ENCODE measurements at places on chromosomes 13 and 19. TPM values are rescaled to one million over a fixed set of nuclear protein-coding genes. Genes with fewer than 3 reads are reported as not detected.

- peak; percentile 67 for DNase-seq
- no peaks in the 10 kb centered on the region for H3K27me3 ChIP-seq
- no peaks in the 10 kb centered on the region for H3K36me3 ChIP-seq
- peak within 1 kb of the TSS; percentile 63 for H3K4me3 ChIP-seq
- H3K4me1 ChIP-seq = no peaks in the 10 kb centered on the region
- peak within 1 kb of the TSS; percentile 79 for H3K27ac ChIP-seq
Observed at GRCh38 chr13:21670883-21671619, at the start of gene FGF9. Gene FGF9, plus strand, starts transcription at chr13:21671073. Its CDS starts 840 bp downstream, at chr13:21671913.

GRCh38 chr13:41762796-41763195 is 198.1 kb downstream of the VWA8 start:
- no peaks in the 10 kb centered on the region for H3K36me3 ChIP-seq
- DNase-seq = no peak
- no peaks in the 10 kb centered on the region for H3K27me3 ChIP-seq
- H3K27ac ChIP-seq = no peak overlapping the region

Gene IGSF23
- total RNA-seq = not detected

GRCh38 chr13:100602493-100603111 is 14.0 kb upstream of the GGACT start:
- no peaks in the 10 kb centered on the region for H3K27me3 ChIP-seq
- H3K36me3 ChIP-seq = no peaks in the 10 kb centered on the region
- no peak overlapping the region for H3K27ac ChIP-seq
- H3K4me3 ChIP-seq = no peak overlapping the region
- DNase-seq = peak; percentile 22
- no peaks in the 10 kb centered on the region for H3K4me1 ChIP-seq

GRCh38 chr13:75359266-75359665 is 122.7 kb downstream of the TBC1D4 start:
- H3K27ac ChIP-seq = no peak overlapping the region
- no peak overlapping the region for H3K4me3 ChIP-seq
- H3K36me3 ChIP-seq = no peaks in the 10 kb centered on the region
- no peak for DNase-seq
- H3K27me3 ChIP-seq = no peaks in the 10 kb centered on the region
- H3K4me1 ChIP-seq = no peaks in the 10 kb centered on the region

DNA sequence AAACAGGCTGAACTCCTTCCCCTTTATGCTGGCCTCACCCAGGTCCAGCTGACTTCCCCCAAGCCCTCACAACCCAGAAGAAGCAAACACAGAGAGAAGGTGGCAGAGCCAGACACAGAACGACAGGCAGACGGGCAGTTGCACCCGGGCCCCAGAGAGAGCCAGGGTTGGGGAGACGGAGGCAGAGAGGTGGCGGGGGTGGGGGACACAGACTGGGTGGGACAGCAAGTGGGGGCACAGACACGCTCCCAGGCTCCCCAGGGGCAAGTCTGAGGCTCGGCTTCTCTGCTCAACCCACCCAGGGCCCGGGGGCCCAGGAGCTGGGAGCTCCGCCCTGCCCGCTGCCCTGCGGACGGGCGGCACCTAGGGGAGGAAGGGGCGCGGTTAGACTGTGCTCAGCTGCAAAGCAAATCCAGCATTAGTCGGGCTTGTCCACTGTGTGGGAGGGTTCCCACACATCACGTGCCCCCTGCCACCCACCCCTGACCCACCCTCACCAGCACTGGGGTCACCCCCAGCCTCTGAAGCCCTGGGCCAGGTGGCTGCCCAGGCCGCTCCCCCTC is 31.3 kb upstream of the ASF1B start:
- peak overlapping the region; percentile 27 for H3K27ac ChIP-seq
- no peak overlapping the region for H3K4me3 ChIP-seq
- H3K36me3 ChIP-seq = no peaks in the 10 kb centered on the region
- no peak for DNase-seq
- H3K4me1 ChIP-seq = no peaks in the 10 kb centered on the region
- no peaks in the 10 kb centered on the region for H3K27me3 ChIP-seq

DNA sequence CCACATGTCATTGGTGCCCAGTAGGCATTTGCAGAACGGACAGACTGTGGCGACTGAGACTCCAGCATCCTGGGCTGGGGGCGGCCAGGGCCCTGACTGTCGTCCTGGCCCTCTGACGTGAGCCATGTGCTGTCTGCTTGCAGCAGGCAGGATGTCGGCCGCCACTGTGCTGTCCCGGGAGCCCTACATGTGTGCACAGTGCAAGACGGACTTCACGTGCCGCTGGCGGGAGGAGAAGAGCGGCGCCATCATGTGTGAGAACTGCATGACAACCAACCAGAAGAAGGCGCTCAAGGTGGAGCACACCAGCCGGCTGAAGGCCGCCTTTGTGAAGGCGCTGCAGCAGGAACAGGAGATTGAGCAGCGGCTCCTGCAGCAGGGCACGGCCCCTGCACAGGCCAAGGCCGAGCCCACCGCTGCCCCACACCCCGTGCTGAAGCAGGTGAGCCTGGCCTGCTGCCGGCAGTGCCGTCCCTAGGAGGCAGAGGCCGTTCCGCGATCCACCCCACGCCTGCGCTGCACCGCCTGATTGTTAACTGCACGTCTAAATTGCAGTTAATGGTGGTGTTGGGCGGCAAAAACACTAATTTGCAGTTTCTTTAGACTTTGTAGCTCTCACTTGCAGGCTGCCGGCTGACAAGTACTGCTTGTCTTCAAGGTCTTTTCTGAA is 14.2 kb downstream of the TSSK6 start:
- H3K27ac ChIP-seq = no peak overlapping the region
- H3K4me1 ChIP-seq = no peaks in the 10 kb centered on the region
- no peaks in the 10 kb centered on the region for H3K36me3 ChIP-seq
- no peak for DNase-seq
- H3K4me3 ChIP-seq = no peak overlapping the region

- H3K27ac ChIP-seq = peak overlapping the region; percentile 37
- no peak for DNase-seq
- H3K4me1 ChIP-seq = no peaks in the 10 kb centered on the region
- H3K4me3 ChIP-seq = no peak overlapping the region
- no peaks in the 10 kb centered on the region for H3K27me3 ChIP-seq
Observed at GRCh38 chr13:32905063-32905863, 111.0 kb upstream of the KL start.
